ENCODE measurements at places on chromosomes 3 and 15.

DNA sequence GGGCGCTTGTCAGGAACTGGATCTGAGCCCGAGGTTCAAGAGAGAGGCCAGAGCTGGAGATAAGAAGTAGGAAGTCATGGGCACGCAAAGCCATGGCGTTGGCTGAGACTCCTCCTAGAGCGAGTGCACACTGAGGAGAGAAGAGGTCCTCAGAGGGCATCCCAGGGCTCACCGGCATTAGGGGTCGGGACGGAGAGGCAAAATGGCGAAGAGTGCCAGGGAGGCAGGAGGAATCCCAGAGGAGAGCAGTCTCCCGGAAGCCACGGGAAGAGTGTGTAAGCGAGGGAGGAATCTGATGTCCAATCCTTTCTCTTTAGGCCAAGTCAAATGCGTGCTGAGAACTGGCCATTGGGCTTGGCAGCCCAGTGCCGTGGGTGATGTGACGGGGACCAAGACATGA, 24.0 kb downstream of the EFCC1 start:
- DNase-seq: no peak

DNA sequence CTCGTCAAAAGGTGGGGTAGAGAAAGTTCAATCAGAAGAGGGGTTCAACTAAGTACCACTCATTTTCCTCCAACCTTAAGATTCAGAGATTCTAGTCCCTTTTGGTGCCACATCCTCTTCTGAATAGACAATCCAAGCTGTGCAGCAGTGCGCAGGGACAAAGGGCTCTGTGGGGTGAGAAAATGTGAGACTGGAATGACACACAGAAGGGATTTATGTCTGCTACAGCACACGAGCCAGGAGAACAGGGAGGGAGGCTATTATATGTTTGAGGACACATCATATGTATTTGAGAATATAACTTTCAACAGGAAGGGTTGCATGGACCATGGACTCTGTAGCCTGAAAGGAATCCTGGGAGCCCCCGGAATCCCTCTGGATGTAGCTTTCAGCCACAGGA, 33.0 kb downstream of the LSM3 start:
- no peak for DNase-seq

DNA sequence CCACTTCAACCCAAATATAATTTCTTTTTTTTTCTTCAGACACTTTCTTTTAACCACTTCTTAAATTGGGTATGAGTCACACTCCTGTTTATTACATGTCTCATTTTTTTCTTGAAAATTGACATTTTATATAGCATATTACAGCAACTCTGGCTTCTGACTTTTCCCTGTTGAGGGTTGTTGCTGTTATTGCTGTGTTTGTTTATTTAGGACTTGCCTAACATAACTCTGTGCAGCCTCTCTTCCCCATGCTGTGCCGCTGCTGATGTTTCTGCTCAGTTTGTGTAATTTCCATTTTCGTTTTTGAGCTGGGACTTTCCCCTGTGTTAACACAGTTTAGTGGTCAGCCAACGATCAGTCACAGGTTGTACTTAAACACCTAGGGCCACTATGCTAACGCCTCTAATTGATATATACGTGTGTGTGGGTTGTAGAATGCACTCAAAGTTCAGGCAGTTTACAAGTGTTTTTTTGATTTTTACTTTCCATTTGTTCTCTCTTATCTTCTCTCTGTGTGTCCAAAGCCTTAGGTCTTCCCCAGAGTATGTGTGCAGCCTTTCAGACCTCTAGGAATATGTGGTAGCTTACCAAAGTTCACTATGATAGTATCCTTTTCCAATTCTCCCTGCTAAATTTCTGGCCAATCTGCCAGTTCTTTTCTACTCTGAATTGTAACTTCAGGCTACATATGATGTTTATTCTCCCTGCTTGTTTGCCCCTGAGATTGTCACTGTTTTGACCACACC, 337.2 kb downstream of the ZBTB20 start:
- no peak for DNase-seq

- DNase-seq: no peak
Observed at GRCh38 chr3:159960188-159961148, 28.2 kb upstream of the IL12A start.

DNA sequence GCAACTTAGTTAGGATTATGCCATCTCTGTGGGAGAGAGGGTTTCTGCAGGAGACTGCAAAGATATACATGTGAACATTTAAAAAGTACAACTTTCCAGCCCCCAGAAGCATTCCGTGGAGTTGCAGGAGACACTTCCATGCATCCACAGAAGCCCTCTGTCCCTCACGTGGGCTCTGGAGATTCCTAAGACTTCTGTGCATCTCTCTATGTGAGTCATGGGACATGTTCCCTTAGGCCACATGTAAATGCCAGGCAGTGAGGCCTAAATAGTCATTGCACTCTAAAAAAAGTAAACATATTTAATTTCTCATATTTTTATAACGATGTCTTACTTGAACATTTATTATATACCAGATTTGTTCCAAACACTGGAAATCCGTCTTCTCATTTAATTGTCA, 126.5 kb upstream of the ROPN1 start:
- DNase-seq: no peak

GRCh38 chr15:40338921-40339620, 1.7 kb downstream of the CCDC9B start:
- DNase-seq: no peak

DNA sequence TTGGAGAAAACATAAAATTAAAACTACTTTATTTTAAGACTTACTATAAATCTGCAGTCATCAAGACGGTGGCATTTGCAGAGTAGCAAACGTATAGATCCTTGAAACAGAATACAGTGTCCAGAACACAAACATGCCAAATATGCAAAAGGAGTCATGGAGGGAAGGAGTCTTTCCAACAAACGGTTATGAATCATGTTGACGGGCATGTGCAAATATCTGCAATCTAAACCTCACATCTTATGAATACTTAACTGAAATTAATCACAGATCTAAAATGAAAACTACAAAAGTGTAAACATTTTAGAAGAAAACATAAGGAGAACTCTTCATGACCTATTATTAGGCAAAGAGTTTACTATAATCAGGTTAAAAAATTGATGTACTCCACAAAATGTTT, 69.4 kb downstream of the TFRC start:
- no peak for DNase-seq

- DNase-seq: no peak
Observed at GRCh38 chr15:52236013-52236412, 44.8 kb upstream of the GNB5 start.

DNA sequence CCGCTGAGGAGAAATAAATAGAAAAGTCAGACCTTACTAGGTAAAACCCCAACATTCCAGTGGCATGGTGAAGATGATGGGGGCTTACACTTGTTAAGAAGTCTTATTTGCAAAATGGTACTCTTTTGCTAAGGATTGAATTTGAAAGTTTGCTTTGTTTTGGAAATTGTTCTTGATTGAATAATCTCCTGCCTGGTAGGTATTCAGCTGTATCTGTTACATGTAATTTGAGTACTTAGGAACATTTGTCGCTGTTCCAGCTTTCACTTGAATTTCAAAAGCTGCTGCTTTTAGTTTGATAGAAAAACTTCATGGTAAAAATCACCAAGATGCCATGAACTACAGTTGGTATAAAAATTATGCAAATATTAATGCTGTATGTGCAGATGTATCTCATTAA, 44.6 kb downstream of the TFG start:
- DNase-seq: no peak

DNA sequence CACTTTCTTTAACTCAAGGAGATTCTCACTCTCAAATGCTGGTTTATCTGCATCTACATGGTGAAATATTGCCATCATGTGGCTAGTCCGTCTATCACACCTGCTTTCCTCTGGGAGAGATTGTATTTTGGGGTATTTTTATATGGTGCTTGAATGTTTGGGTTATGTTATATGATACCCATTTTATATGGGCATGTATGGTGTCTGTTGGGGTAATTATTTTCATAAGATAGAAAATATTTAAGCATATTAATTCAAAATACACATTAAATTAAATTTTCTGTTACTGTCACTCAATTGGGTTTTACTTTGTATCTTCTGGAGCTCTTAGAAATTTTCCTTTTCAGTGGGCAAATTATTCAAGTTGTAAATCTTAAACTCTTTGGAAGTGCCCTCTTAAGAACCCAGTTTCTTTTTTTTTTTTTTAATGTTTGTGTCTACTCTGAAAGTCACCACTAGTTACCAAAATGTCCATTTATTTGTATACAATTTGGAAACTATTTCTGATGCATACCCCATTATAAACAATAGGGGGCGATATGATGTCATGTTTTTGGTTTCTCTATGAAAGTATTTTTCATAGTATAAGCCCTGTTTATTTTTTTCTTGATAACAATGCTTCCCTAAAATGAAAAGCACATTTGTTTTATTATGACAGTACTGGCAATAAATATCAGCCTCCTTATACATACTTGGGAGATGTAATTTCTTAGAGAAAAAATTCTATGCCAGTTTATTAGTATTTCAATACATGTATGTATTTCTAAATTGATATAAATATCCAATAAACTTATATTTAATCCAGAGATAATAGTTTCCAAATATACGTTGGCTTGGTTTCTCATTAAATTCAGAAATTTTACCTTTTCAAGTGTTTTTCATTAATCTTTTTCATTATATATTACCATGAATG, 36.1 kb upstream of the PLSCR5 start:
- DNase-seq: no peak

DNA sequence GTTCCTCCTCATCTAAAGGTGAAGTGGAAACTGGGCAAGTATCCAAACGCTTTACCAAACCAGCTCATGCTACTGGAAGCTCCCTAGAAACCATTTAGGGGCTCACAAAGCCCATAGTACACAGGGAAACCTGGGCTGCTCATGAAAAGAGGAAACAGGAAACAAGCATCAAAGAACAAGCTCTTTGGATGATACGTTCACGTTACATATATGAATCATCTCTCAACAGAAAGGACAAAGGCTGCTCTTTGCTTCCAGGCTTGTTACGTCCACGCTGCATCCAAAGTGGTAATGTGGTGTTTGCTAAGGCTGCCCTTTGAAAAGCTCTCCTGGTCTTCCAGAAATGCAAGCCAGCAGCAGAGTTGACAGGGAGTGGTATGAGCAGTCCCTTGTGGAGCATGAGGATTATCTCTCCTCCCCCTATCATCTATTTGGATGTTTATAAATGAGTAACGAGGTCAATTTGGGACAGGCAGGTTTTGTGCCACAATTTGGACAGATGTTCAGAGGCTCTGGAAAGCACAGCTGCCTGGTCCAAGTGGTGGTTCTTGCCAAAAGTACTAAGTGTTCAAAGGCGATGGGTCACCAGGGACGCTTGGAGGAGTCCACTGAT, 98.0 kb upstream of the RORA start:
- DNase-seq: no peak

- no peak for DNase-seq
Observed at GRCh38 chr15:95410757-95411156, 919.7 kb upstream of the NR2F2 start.

DNA sequence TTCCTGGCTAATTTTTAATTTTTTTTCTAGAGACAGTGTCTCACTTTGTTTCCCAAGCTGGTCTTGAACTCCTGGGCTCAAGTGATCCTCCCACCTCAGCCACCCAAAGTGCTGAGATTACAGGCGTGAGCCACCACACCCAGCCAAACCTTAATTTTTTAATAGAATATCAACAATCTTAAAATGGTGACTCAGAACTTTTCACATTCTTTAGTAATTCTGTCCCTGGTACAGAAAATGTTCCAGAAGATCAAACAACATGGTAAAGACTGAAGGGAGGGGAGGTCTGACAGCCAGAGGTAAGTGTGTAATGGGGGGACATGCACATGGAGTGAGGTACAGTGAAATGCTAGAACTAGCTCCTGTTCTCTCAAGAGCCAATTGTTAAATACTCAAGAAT, 38.2 kb downstream of the DNAH12 start:
- no peak for DNase-seq

- DNase-seq: no peak
Observed at GRCh38 chr15:35470441-35470840, 75.5 kb downstream of the DPH6 start.

GRCh38 chr15:68629519-68630210, 50.9 kb downstream of the CORO2B start:
- no peak for DNase-seq

- no peak for DNase-seq
Observed at GRCh38 chr3:8506571-8507061, 5.0 kb downstream of the LMCD1 start.

GRCh38 chr3:78812166-78812565, 955.6 kb downstream of the ROBO1 start:
- no peak for DNase-seq
